ENCODE measurements at places on chromosomes 3 and 15.

- no peak for DNase-seq
Observed at GRCh38 chr15:99439524-99439835, 126.3 kb upstream of the MEF2A start.

- DNase-seq, result peak; percentile 14
Observed at GRCh38 chr3:90026406-90026805, 919.0 kb downstream of the EPHA3 start.

DNA sequence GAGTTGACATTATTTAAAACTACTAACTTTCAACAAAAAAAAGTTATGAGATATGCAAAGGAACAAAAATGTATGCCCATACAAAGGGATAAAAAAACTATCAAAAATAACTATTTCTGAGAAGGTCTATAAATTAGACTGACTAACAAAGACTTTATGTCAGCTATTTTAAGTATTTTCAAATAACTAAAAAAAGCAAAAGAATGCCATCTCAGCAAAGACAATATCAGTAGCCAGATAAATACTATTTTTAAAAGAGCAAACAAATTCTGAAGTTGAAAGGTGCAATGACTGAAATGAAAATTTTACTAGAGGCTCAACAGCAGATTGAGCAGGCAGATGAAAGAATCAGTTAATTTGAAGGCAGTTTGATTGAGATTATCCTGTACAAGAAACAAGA, 3.6 kb upstream of the STRIT1 start:
- DNase-seq, result no peak

DNA sequence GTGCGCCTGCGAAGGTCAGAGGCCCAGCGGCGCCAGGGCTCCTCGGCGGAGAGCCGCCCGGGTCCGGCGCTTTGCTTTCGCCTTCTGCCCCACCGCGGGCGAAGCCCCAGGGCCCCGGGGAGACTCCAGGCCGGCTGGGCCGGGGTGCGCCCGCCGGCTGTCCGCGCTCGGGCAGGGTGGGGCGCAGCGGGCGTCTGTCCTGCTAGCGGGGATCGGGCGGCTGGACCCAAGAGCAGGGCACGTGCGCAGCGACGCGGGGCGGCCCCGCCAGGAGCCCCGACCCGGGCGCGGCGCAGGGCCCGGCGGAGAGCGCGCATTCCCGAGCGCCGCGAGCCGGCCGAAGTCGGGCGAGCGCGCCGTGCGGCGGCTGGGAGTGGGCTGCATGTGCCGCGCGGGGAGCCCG, 569 bp upstream of the ALDH1A3 start:
- no peak for DNase-seq

DNA sequence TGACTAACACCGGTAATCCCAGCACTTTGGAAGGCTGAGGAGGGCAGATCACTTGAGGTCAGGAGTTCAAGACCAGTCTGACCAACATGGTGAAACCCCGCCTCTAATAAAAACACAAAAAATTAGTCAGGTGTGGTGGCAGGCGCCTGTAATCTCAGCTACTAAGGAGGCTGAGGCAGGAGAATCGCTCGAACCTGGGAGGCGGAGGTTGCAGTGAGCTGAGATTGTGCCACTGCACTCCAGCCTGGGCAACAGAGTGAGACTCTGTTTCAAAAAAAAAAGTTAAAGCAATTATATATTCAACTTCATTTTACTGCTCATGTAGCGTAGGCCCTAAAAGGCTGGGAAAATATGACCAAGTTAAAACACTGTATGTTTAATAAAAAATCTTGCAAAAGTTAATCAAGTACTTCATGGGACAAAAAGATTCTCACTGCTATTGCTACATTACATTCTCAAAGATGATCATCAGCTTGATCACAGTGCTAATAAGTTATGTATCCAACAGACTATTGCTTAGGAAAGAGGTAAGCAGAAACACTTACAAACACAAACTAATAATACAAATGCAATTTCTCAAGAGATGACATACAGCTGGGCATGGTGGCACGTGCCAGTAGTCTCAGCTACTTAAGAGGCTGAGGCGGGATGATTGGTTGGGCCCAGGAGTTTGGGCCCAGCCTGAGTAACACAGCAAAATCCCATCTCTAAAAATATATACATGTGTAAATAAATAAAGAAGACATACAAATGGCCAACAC, 2.7 kb downstream of the COPS2 start:
- DNase-seq, result no peak

DNA sequence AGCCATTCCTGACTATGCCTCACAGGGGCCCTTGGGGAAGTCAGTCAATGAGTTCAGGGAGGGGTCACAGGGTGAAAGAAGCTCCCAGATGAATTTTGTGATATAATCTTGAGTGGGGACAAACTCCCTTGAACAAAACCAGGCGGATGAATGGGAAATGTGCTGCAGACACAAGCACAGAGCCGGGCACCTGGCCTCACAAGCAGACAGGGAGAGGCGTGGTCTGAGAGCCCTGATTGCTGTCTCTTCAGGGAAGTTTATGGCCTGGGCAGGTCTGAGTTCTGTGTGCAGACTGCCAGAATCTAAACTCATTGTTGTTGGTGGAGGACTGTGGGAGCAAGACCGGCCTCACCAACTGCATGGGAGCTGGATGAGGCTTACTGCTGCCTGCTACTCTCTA, 591.8 kb downstream of the EPHA3 start:
- no peak for DNase-seq

DNA sequence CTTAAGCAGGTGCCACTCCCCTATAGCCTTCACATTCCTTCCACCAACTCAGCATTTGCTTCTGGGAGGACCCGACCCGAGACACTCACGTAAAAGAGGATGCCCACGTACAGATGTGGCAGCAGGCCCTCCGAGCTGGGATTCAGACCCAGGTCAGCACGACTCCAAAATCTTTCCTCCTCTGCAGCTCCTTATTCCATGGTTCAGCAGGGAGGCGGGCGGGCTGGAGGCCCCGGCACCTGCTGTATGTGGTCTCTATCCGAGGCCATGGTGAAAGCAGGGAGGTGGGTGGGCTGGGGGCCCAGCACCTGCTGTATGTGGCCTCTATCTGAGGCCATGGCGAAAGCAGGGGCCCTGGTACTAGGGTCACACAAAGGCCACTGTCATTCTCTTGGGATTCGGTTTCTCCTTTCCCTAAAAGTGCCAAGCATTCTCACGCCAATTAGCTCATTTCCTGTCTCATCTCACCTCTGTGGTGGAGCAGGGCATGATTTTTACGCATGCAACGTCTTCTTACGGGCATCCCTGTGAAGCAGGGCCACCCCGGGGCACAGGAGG, 5.9 kb upstream of the MUC4 start:
- no peak for DNase-seq

DNA sequence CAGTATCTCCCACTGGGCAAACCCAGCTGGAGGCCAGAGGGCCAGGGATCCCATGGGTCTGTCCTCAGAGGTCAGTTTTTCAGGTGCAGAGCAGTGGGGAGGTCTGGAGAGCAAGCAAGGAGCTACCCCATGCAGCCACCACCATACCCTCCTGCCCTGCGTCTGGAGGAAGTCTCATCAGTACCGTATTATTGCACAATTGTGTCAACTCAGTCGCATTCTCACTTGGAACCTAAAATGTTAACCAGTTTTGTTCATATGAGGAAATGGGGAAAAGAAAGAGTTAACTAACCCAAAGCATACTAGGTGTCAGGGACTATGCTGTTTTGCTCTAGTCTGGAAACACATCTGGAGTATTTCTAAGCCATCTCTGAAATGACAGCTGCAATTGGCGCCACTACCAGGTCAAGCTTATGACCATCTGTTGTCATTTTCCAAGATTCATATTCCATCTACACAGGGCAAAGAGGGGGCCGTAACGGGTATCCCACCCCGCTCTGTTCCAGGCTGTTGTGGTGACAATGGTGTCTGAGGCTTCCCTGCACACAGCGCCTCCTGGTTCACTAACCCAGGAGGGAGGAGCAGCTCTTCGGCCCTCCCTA, 16.9 kb upstream of the APBA2 start:
- no peak for DNase-seq

- no peak for DNase-seq
Observed at GRCh38 chr3:64666171-64666588, 21.6 kb downstream of the ADAMTS9 start.

- DNase-seq, result peak; percentile 82
Observed at GRCh38 chr15:58306591-58307312, 125.0 kb upstream of the LIPC start.

GRCh38 chr3:123586131-123586530, 1.3 kb upstream of the HACD2 start:
- peak; percentile 98 for DNase-seq

DNA sequence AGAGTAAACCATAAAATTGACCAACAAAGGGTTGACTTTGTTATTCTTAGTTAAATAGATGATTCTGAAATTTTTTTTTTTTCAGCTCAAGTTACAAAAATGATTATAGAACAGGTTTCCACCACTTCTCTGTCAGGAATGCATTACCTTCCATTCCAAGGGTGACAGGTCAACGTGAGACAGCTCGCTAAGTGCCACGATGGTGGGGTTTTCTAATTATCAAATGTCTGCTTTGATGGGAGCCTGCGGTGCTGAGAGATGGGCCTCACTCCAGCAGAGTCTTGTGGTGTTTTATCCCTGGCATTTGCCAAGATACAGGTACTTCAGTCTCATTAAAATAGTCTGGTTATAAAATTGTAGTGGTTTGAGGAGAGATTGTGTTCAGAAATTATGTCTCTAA, 80.3 kb downstream of the CGNL1 start:
- DNase-seq, result no peak

DNA sequence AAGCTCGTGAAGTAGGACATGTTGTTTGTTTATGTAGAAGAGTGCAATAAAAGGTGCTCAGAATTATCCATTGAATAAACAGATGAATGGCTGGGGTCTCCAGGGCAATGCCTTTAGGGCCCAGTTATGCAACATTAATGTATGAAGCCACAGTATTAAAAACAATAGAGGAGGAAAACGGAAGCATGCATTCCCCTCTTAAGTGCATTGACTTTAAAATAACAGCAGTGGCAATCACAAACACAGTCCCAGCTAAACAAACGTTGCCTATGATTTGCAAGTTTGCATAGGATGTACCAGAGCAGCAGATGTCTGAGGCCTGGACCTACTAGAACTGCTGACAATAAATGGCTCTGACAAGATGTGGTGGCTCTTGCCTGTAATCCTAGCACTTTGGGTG, 60.6 kb upstream of the GCNT3 start:
- DNase-seq, result no peak

DNA sequence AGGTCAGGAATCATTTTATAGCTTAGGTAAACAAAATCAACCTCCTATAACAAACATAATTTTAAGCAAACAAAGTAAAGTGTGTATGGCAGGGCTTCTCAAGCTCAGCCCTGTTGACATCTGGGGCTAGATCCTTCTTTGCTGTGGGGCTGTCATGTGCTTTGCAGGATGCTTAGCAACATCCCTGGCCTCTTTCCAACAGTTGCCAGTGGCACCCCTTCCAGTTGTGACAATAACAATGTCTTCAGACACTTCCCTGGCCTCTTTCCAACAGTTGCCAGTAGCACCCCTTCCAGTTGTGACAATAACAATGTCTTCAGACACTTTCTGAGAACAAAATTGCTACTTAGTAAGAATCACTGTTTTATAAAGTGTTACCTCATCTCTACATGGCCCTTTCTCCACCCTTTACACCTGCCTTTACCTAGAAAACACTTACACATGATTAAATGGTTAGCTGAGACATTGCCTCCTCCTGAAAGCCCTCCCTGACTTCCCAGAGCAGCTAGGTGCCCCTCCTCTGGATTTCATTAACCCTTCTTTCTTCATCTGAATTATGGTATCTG, 194.0 kb upstream of the LMCD1 start:
- peak; percentile 63 for DNase-seq

GRCh38 chr3:52321481-52321880, 5.4 kb downstream of the DNAH1 start:
- DNase-seq, result no peak

GRCh38 chr3:152729906-152730305, 105.0 kb upstream of the P2RY1 start:
- DNase-seq, result peak; percentile 68

- DNase-seq, result no peak
Observed at GRCh38 chr3:108833611-108834010, 11.0 kb downstream of the TRAT1 start.

DNA sequence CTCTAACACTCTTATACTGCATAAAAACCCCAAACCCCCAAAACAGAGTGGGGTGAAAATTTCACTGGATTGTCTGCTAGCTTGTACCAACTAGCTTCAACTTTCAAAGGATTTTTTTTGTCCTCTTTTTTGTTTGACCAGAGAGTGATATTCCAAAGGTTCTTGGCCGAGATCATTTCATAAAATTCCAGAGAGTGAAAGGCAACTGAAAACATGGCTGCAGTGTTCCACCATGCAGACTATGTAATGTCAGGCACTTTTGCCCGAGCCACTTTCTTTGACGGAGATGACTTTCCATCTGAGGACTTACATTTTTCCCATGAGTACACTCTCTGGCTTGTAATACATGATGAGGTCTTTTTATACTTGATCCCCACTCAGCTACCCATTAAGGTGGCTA, 107.5 kb downstream of the TIGIT start:
- DNase-seq, result no peak
